Epithelial cell of umbilical artery (primary cell): ENCODE measurements at places on chromosomes 6 and 20. TPM values are rescaled to one million over a fixed set of nuclear protein-coding genes. Genes with fewer than 3 reads are reported as not detected.

The TCP11 gene
- total RNA-seq = under 0.01 TPM in 1 of 2 replicates, not detected in the other

The SMLR1 gene
- not detected in 2 replicates for total RNA-seq

The MAS1 gene
- total RNA-seq = not detected in 2 replicates

The PPP1R16B gene
- 54.9 and 72.4 TPM in 2 replicates for total RNA-seq

The NKAIN2 gene
- under 0.01 TPM in 1 of 2 replicates, not detected in the other for total RNA-seq

The PSORS1C1 gene
- total RNA-seq = 1.3 and 3.3 TPM in 2 replicates

The PRL gene
- not detected in 2 replicates for total RNA-seq

The B3GALT4 gene
- 1.6 and 3.3 TPM in 2 replicates for total RNA-seq

The MAP7 gene
- 0.15 and 0.32 TPM in 2 replicates for total RNA-seq

The PARD6B gene
- 0.15 TPM in 1 of 2 replicates, not detected in the other for total RNA-seq

The FAM217A gene
- not detected in 2 replicates for total RNA-seq

The SPATA25 gene
- 0.61 and 0.97 TPM in 2 replicates for total RNA-seq

The BHLHE23 gene
- not detected in 2 replicates for total RNA-seq

The SLC2A4RG gene
- 9.1 and 10.4 TPM in 2 replicates for total RNA-seq

The OXT gene
- not detected in 2 replicates for total RNA-seq

The C2 gene
- total RNA-seq = not detected in 2 replicates

The ULBP1 gene
- under 0.01 and 0.46 TPM in 2 replicates for total RNA-seq

The FILIP1 gene
- 12.2 and 16.2 TPM in 2 replicates for total RNA-seq

The ECI2 gene
- total RNA-seq = 98.1 and 151 TPM in 2 replicates

The MROH8 gene
- 0.15 and 0.65 TPM in 2 replicates for total RNA-seq

The ETV7 gene
- total RNA-seq = under 0.01 and 1.4 TPM in 2 replicates

The SPINT4 gene
- total RNA-seq = not detected in 2 replicates

The CCM2L gene
- total RNA-seq = 5.5 and 9.1 TPM in 2 replicates

The IL20RA gene
- not detected in 2 replicates for total RNA-seq

The PAX1 gene
- total RNA-seq = not detected in 2 replicates

The GLP1R gene
- not detected in 2 replicates for total RNA-seq

The ZC2HC1B gene
- not detected in 2 replicates for total RNA-seq

The SLPI gene
- total RNA-seq = not detected in 2 replicates

The SYCP2L gene
- under 0.01 TPM in 1 of 2 replicates, not detected in the other for total RNA-seq

The TRIM15 gene
- total RNA-seq = not detected in 2 replicates

The APOM gene
- 0.30 TPM in 1 of 2 replicates, not detected in the other for total RNA-seq

The FRK gene
- under 0.01 TPM in 1 of 2 replicates, not detected in the other for total RNA-seq

The CD93 gene
- 533 and 565 TPM in 2 replicates for total RNA-seq

The TRIM10 gene
- total RNA-seq = not detected in 2 replicates

The EYS gene
- 0.15 and 0.32 TPM in 2 replicates for total RNA-seq

The EGFL8 gene
- total RNA-seq = 0.65 and 1.4 TPM in 2 replicates

The FOXF2 gene
- total RNA-seq = 0.15 TPM in 1 of 2 replicates, not detected in the other

The ULBP3 gene
- 6.1 and 13.0 TPM in 2 replicates for total RNA-seq

The TPBG gene
- total RNA-seq = 6.5 and 7.0 TPM in 2 replicates

The MOXD1 gene
- total RNA-seq = 0.32 and 0.61 TPM in 2 replicates

The GSTA3 gene
- total RNA-seq = not detected in 2 replicates

The OR2H1 gene
- not detected in 2 replicates for total RNA-seq

The NKX2-4 gene
- total RNA-seq = not detected in 2 replicates
